BJ (cell line): ENCODE measurements at places on chromosomes 5 and 9. TPM values are rescaled to one million over a fixed set of nuclear protein-coding genes. Genes with fewer than 3 reads are reported as not detected.

DNA sequence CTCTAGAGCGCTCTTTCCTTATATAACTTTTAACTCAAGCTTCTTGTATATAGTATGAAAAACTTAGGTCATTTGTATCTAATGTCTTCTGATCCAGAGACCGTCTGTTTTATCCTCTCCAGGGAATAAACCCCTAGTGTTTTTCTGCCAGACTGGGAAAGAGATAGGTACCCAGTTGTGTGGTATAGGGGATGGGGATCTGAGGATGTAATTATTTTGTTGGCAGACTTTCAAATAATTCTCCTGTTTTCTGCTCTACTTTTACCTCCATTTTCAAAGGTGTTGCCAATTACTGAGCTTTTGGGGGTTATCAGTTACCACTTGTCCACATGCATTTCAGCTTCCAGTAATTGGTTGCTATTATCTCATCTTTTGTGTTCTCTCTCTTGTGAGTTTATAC lies 17.9 kb downstream of the CCDC171 start:
- no peak for DNase-seq

- DNase-seq = no peak
Measured at GRCh38 chr9:91162311-91162710, 199.4 kb downstream of the AUH start.

DNA sequence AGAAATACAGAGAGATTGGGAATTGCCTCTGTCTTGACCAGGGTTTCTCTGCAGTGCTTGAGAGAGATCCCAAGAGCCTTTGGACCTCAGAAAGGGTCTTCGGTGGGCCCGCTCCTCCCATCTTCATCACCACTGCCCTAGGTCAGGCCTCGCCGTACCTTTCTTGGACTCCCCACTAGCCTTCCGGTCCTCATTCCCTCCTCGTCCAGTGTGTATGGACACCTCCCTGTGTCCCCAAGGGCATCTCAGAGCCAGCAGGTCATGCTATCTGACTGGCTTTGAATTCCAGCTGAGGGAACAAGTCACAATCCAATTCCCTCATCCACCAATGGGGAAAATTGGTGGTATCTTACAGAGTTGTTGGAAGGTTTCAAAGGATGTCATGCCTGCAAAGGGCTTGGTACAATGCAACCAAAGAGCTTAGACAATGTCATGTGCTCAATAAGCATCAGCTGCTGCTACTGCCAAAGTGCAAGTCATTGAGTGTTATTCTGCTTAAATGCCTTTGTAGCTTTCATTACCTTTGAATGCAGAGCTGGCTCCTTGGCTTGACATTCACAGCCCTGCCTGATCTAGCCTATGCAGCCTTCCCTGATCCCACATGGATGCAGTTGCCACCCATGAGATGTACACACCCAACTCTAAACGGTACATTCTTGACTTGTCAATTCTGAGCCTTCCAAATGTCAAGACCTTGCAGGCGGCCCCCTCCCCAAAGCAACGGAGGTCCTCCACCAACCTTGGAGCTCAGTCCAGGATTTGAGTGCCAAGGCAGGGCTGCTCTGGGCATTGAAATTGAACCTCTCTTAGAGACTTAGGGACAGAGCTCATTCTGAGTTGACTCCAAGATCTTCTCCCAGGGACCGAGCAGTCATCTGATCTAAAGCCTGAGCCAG lies 58.0 kb downstream of the HRH2 start:
- DNase-seq = no peak

DNA sequence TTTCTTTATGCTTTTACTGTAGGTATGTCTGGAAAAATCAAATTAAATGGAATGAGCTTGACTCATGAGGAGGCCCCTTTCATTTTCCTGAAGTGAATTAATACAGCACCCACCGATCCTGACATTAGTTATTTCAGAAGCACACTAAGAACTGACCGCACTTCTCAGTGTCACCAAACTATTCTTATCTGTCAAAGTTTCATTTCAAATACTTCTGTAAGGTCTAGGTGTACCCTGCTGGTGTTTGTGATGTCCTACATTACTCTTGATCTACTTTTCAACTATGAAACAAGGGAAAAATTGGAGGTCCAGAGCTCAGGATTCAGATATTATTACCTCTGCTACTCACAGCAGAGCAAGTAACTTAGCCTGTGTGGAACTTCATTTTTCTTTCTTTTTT lies 1.8 kb upstream of the TEK start:
- no peak for DNase-seq

Gene CARTPT
- not detected in 2 replicates for polyA plus RNA-seq

- no peak for DNase-seq
Measured at GRCh38 chr5:118888556-118888955, 99.8 kb downstream of the DTWD2 start.
